NCI-H1105 (cell line): ENCODE measurements at places on chromosomes 6 and 20.

DNA sequence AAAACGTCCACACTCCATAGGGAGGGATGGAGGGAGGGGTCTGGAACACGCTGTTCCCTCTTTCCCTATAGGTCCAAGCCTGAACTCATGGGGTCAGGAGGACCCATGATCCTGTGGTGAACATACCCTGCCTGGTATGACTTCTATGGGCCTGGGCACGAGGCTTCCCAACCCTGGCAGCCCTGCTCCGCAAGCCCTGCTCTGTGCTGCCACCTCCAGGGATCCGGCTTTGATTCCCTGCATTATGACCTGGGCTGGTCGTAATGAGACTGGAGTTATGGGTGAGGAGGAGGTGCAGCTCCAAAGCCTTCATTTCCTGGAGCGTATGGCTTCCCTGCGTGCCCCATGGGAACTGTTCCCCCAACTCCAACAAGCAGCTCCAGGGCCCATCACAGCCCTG, 54.9 kb downstream of the CDH22 start:
- no peak for DNase-seq

- DNase-seq = no peak
These were observed 29.0 kb downstream of the ARMC2 start for GRCh38 chr6:108877046-108877751.

DNA sequence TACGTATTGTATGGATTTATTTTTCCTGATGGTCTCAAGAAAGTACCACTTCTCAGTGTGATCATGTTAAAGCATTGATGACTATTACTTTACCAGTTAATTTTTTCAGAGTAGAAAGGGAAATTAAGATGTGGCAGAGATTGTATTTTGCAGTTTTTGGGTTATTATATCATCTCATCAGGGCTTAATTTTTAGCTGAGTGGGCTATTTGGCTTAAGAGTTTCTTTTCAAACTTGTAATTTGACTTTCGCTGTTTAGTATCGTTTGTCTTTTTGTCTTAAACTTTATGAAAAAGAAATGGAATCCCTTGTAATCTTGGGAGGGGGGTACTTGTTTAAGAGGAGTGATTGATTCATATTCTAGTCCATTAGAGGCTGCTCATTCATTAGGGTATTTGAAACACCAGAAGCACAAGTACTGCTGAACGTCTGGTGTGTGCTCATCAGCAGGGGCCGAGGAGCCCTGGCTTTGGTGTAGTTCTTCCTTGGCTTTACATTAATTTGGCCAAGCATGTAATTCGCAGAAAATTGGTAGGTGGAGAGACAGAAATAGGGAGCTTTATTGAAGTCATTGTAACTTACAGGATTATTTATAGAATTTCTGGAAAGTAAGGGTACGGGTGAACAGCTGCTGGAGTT, 112.4 kb downstream of the TIAM2 start:
- DNase-seq = no peak

DNA sequence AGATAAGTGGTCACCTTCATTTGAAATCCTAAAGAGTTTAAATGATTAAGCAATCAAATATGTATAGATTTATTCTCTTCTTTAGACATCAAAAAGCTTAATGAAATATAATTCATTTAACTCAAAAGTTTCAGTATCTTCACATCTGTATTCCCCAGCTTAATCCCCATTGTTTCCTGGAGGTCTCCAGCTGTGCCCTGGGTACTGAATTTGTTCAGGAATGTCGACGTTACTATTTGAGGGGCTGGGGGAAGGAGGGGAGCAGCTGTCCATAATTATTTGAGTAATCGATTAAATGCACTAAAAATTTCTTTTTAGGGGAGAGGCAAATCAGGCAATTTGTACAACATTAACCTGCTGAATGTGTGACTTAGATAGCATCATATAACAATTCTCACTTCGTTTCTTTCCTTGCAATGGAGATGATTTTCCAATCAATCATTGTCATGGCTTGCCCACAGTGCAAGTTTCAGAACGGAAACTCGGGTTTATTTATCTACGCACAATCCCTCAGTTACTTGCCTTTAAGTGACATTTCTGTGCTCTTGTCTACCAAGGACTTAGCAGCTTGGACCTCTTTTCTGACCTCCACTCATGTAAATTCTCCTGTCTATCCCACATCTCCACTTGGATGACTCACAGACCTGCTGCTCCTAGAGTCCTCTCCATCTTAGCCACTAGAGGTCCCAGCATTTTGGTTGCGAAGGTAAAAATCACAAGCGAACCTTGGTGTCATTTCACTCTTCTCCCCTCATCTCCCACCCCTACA, 3.9 kb downstream of the DOK5 start:
- DNase-seq = no peak

- no peak for DNase-seq
These were observed 436.8 kb downstream of the HAO1 start for GRCh38 chr20:7503501-7503900.
